ENCODE measurements at places on chromosomes 3 and 15.

GRCh38 chr3:141063831-141064230 lies 12.7 kb downstream of the SPSB4 start:
- DNase-seq: no peak

DNA sequence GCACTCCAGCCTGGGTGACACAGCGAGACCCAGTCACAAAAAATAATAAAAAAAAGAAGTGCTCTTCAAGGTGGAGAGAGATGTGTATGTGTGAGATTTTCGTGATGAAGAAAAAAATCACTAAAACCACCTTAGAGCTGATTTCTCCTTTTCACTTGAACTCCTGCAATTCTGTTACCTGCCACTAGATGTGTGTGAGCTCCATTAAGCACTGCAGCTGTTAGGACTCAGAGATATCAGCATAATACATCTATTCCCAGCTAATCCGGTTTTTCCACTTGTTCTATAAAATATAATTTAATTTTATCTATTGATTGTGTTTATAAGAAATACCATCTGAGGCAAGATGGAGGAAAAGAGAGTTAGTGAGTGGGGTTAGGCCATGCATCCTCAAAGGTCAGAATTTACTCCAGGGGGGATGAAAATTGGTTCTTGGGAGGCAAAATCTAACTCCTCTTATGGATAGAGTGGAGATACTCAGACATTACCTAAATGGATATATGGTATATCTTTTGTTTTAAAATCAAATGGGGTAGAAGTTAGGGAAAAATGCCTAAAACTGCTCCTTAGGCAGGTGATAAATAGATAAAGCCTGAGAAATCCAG lies 152.7 kb downstream of the IL20RB start:
- no peak for DNase-seq

GRCh38 chr3:120552184-120553172 lies 43.7 kb upstream of the NDUFB4 start:
- no peak for DNase-seq

DNA sequence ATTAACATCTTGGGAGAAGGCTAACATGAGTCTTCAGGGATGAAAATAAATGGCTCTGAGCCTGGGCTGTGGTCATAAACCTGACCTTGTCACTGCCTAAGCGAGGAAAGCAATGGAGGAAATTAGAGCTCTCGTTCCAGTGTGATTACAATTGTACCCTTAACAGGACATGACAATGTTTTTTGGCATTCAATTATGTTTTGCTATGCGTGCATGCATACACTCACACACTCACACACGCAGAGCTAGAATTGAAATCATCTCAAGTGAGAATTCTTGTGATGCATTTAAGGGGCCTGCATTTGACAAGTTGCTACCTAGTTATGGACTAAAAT lies 24.1 kb downstream of the ZNF80 start:
- DNase-seq: no peak

GRCh38 chr3:159650726-159651125 lies 337.9 kb upstream of the IL12A start:
- DNase-seq: no peak

- no peak for DNase-seq
Observed at GRCh38 chr15:71601038-71601834, 209.1 kb upstream of the NR2E3 start.

GRCh38 chr15:80612118-80612823 lies 82.8 kb upstream of the ABHD17C start:
- no peak for DNase-seq

- DNase-seq: no peak
Observed at GRCh38 chr3:17765819-17766472, 23.5 kb upstream of the TBC1D5 start.

- no peak for DNase-seq
Observed at GRCh38 chr3:157073810-157074209, 86.1 kb downstream of the CCNL1 start.

DNA sequence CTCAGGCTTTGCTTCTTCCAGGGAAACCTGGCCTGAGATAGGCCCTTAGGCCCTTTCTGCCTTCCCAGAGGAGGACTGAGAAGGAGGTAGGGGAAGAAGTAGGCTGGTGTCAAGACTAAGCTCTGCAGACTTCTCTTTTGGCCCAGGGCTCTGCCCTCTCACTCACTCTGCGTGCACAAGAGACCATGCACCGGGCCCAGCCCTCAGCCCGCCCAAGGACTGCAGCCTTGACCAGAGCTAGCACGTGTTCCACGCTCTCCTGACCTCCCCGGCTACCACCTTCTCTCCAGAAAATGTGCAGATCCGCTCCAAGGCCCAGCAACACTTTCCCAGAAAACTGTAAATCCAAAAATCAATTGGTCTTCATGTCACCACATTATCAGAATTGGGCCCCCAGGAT lies 59.8 kb downstream of the SEMA5B start:
- DNase-seq: no peak

GRCh38 chr15:71096676-71097075 lies 18.6 kb upstream of the THSD4 start:
- no peak for DNase-seq

- no peak for DNase-seq
Observed at GRCh38 chr15:75167588-75168350, 33.9 kb upstream of the C15orf39 start.

DNA sequence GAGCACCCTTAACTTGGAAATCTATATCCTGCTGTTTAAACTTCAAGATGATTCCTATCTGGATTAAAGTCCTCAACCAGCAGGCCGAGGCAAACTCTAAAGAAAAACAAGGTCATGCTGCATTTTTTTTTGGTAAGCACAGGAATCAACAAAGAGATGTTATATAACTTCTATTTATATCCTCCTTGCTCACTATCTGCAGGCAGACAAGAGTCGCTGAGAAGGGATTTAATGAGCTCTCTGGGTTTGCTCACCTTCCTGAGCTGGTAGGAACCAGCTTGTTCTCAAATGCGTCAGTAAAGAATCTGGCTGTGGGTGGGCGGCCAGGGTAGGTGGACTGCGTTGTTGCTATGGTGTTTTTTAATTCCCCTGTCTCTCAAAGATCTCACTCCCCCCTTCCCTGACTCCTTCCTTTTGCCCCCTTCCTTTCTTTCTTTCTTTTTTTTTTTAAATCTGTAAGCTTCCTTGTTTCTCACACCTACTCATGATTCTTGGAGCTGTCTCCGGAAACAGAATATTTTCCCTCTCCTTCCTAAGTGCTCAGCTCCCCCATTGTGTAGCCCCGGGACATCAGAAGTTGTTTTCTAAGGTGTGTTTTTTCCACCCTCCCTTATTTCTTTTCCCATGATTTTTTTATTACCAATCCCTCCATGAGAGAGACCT lies 228.8 kb upstream of the BHLHE40 start:
- no peak for DNase-seq

GRCh38 chr3:144286235-144286910 lies 314.8 kb downstream of the DIPK2A start:
- DNase-seq: no peak

GRCh38 chr3:45659661-45660566 lies 29.3 kb upstream of the SACM1L start:
- DNase-seq: no peak

All from stimulated activated CD4-positive, alpha-beta T cell treated with anti-CD3 and anti-CD28 coated beads, Interleukin-12 subunit alpha, Interleukin-12 subunit beta, amount 100 ng/mL, for 24 hours (primary cell).